ENCODE measurements at places on chromosomes 6 and 20. TPM values are rescaled to one million over a fixed set of nuclear protein-coding genes. Genes with fewer than 3 reads are reported as not detected.
A peak's percentile ranks its signal among the peaks of the same experiment; 100 is the strongest.

Gene XKR7
- total RNA-seq, result 9.8 TPM

Gene MAS1
- 0.82 TPM for total RNA-seq

Gene C6orf58
- total RNA-seq, result 1.6 TPM

Gene TREML1
- total RNA-seq, result 0.41 TPM

Gene FAM209A
- total RNA-seq, result not detected

GRCh38 chr20:47610247-47610944 lies 108.7 kb downstream of the NCOA3 start:
- DNase-seq, result peak; percentile 16

DNA sequence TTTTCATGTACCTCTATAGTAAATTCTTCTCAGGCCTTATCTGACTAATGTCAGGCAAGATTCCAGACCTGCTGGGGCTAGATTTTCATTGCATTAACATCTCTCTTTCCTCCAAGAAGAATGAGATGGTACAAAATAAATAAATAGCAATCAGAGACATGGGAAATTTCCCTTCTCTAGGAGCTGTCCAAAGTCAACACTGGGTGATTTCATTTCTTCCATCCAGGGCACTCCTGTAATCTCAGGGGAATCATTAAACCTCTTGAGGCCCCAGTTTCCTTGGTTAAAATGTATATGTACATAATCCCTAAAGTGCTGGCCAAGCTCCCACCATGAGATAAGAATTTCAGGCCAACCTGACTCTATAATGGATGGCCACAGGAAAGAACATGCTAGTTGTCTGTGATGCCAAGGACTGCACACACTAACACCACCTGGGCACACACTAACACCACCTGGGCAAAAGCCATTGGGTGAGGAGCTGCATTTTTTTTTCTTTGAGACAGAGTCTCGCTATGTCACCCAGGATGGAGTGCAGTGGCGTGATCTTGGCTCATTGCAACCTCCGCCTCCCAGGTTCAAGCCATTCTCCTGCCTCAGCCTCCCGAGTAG lies 912 bp downstream of the IL17F start:
- no peak for DNase-seq

GRCh38 chr20:1423625-1424106 lies 30.8 kb upstream of the FKBP1A start:
- DNase-seq, result no peak

GRCh38 chr6:72425003-72425681 lies 196.7 kb upstream of the KCNQ5 start:
- no peak for DNase-seq

- no peak for DNase-seq
Observed at GRCh38 chr6:52550870-52551269, 26.0 kb downstream of the TRAM2 start.

GRCh38 chr6:169141671-169142537 lies 111.7 kb downstream of the THBS2 start:
- DNase-seq, result no peak

- no peak for DNase-seq
Observed at GRCh38 chr6:1890987-1891386, 281.3 kb downstream of the FOXC1 start.

DNA sequence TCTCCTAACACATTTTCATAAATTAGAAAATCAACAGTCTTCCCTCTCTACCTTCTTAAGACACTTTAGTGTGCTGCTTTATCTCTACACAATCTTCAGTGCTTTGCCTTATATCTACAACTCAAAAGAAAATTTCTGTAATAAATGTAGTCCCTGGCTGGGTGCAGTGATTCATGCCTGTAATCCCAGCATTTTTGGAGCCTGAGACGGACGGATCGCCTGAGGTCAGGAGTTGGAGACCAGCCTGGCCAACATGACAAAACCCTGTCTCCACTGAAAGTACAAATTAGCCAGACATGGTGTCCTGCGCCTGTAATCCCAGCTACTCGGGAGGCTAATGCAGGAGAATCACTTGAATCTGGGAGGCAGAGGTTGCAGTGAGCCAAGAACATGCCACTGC lies 9.7 kb upstream of the EDN1 start:
- no peak for DNase-seq

All from frontal cortex (tissue), 4 donors.